ENCODE measurements at places on chromosomes 13 and 19.
A peak's percentile ranks its signal among the peaks of the same experiment; 100 is the strongest.

- no peak for DNase-seq
Observed at GRCh38 chr19:48490981-48491792, 20.4 kb downstream of the LMTK3 start.

DNA sequence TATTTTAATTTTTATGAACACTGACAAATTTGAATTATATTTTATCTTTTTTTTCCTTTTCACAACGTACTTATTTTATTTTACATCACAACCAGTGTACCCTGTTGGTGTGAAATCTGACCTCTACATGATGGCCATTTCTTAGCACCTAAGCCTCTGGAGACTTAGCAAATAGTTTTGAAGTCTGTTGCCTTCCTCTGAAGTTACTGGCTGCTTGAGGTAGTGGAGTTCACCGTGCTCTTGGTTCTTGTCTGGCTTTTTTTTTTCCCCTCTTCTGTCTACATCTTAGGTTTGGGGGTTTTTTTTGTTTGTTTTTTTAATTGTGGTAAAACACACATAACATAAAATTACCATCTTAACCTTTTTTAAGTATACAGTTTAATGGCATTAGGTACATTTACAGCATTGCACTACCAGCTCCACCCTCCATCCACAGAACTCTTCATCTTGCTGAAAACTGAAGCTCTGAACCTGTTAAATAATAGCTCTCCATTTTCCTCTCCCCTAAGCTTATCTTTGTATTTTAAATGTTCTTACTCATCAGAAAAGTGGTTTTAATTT is 94.1 kb upstream of the MLNR start:
- DNase-seq = no peak

DNA sequence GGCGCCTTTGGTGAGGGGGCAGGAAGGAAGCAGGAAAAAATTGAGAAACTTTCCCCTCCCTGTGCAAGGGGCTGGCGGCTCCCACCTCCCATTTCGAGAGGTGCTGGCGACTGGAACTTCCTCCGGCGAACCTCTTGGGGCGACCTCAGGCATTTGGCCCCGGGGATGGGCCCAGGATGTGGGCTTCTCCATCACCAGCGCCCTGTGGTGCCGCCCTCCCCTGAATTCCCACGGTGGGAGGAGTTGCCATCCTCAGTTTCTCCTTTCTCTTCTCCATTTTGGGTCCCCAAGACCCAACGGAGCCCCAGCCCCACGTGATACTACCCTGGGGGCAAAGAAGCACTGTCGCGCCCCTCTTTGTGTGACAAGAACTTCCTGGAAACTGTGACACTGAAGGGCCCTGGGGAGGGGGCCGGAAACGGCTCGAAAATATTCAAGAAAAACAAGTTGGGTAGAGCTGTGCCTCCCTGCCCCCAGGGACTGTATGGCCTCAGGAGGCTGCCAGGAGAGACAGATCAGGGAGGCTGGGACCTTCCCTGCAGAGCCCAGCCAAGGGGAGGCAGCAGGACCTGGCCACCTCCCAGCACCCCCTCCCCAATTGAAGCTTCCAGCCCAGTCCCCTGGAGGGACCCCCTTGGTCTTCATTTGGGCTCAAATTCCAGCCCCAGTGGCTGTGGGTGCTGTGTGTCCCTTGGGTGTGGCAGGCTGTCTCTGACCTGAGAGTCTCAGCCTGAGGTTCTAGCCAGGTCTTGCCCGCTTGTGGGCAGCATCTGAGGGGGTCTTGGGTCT is 16.2 kb upstream of the AP1M2 start:
- DNase-seq = peak; percentile 90

- DNase-seq = no peak
Observed at GRCh38 chr13:100476963-100477362, 111.6 kb downstream of the GGACT start.

DNA sequence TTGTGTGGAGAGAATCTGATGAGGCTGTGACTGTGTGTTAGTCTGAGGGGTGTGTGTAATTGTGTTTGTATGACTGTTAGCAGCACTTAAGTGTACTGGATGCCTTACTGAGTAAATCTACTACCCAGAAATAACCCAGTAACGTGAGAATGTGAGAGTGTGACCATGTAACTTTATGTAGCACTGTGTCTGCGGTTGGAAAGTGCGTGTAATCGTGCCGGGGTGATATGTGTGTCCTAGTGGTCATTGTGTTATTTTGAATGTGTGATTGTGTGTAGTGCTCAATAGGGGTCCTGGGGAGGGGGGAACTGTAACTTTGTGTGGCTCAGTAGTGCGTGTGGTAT is 550 bp downstream of the ZNF383 start:
- no peak for DNase-seq

DNA sequence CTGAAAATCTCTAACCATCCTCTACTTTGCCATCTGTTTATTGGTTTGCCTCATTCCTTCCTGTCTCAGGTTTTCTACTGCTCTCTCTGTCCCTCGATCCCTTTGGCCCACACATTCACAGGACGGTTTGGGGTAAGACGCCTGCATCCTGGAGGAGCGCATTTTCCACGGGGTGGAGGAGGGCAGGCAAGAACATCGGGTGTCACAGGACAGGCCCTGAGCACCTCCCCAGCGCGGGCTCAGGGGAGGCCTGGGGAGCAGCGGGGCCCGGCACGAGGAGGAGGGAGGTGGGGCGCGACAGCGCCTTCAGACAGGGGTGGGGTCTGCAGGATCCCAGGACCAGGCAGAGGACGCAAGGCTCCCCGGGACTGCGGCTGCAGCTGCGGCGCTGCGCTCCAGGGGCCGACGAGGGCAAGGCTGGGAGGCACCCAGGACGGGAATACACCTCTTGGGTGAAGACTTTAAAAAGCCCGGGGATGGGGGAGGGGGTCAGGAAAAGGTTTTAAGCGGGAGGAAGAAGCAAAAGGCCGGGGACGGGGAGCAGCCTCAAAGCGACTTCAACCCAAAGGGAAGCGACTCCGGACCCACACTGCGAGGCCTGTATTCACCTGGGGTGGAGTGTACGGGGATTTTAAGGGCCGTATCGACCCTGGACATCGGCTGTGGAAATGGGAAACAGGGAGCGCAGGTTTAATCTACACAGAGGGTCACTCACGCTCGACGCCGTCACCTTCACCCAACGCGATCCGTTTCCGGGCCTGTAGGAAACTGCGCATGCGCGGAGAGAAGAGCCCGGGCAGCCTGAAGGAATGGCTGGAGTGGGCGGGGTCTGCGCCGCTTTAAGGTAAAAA is at the start of gene ZNF415:
Gene ZNF415 (minus strand): TSS at position 770 of the 851 bp plus-strand sequence. CDS start 10,234 bp downstream, outside the sequence.
- DNase-seq = peak; percentile 51

- DNase-seq = no peak
Observed at GRCh38 chr19:39224910-39225309, 19.9 kb downstream of the IFNL3 start.

- no peak for DNase-seq
Observed at GRCh38 chr19:2255982-2256685, at the start of gene JSRP1. Gene JSRP1 (minus strand): TSS chr19:2256417. CDS start chr19:2255314, 1,103 bp downstream.

DNA sequence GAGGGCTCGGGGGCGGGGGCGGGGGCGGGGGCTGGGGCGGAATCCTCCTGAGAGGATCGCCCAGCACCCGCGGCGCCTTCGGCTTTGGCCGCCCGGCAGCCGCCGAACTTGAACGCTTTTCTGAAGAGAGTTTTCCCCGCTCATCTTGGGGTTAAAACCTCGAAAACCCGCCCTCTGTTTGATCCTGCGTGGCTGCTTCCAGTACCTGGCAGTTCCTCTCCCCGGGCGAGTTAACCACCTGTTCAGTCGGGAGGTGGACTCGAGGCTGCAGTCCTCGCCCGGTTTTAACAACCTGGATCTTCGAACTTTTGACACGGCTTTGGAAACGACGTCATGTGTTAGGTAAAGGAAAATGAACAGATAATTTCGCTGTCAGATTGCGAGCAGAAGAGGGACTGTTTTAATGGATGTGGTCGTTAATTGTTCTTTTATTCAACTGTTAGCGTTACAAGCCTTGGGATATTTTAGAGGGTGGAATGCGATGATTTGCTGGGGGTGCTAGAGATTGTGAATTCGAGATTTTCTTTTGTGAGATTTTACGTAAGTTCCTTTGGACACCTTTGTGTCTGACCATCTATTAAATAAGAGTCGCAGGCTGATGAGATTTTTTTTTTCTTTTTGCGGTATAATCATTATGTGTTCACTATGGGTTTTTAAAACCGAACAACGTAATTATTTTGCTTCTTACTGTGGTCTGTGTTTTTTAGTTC is 1.0 kb downstream of the FNDC3A start:
- DNase-seq = no peak

DNA sequence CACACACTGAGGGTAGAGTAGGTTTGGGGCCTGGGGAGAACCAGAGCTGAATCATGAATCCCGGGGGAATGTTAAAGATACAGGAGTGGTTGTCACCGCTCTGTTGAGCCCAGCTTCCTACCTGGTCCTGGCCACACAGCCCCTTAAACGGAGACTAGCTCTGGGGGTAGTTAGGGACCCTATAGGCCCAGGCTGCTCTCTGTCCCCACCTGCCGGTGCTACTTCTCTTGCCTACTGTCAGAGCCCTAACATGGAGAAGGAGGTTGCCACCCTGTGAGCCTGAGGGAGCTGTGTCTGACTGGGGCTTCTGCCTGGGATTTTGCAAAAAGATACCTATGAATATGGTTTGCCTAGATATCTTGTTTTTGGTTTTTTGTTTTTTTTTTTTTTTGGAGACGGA is 36.6 kb upstream of the ZNF429 start:
- no peak for DNase-seq

DNA sequence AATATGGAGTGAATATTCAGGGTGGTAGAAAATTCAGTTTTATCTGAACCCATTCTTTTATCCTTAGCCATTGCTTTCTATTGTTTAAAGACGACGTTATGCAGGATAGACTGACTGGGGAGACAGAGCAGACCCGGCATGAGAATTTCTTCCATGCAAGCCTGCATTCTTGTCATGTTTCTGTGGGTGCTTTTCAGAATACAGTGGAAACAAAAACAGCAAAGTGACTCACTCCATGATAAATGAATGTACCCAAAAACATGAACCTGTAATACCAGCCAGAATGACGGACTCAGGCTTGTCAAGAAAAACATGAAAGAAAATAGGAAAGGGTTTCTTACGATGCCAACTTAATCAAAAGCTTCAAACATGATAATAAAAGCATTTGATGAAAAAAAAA is 924.0 kb downstream of the EFNB2 start:
- DNase-seq = no peak

DNA sequence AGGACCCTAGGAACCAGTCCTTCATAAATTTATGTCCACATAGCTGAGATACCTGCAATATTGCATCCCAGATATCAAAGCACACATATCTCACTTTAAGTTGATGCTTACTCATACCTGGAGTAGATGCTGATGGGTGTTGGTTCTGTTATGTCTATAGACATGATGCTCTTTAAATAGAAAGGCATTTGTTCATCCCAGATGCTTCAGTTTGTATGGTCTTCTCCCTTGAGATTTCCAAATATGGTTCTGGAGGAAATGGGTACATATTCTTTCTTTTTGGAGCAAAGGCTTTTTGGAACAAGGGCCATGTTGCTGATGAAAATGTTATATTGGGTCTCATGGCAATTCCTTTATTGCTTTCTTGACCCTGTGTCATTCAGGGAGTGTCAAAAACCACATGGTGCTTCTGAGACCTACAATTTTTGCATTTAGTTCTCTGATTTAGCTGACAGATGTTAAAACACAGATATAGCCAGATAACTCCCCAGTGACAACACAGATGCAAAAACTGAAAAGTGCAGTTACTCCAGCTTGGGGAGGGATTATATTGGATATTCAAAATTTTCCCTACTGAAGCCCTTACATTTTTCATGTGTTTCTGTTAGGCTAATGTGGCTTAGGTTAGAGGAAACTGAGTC is 211.4 kb downstream of the KCNRG start:
- DNase-seq = no peak

DNA sequence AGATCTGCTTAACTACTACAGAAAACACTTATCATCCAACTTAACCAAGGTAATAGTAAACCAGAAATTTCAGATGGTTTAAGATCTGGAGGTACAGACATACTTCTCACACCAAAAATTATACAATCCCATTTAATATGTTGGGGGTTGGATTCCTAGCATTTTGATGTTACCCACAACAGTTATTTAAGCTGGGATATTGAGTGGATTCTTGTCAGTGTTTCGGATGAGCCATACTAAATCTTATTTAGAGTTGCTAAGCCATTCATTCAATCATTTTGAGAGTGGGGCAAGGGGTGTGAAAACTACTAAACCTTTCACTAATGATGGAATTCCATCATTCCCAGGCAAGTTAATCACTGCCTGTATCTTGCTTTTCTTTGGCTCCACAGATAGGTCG is 40.6 kb downstream of the KATNAL1 start:
- no peak for DNase-seq

DNA sequence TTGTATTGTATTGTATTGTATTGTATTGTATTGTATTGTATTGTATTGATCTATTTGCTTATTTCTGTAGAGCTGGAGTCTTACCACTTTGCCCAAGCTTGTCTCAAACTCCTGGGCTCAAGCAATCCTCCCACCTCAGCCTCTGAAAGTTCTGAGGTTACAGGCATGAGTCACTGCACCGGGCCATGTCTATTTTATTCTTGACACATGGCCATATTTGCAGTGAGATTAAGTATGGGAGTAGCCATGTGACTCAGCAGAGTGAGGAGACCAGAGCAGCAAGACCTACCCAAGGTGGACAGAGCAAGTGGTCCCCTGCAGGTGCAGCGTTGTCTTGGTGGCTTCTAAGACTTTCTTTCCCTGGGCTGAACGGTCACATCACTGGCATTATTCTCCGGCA is 49.1 kb upstream of the UBAC2 start:
- DNase-seq = no peak

DNA sequence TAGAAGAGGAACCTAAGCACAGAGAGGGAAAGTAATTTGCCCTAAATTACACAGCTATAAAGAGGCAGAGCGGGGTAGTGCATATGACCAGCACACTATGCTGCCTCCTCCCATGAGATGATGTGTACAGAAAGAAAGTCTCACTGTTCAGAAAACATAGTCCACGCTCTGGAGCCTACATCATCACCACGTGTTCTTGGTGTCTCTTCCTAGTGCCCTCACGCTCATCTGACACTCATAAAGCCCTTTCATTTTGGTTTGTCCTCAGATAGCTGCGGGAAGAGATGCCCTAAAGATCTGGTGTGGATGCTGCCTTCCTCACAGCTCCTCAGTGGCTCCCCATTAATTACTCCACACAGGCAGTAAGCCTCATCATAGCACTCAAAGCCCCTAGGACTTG is 27.4 kb upstream of the SIAH3 start:
- no peak for DNase-seq

- DNase-seq = no peak
Observed at GRCh38 chr19:8393871-8394250, 3.7 kb downstream of the RAB11B start.

DNA sequence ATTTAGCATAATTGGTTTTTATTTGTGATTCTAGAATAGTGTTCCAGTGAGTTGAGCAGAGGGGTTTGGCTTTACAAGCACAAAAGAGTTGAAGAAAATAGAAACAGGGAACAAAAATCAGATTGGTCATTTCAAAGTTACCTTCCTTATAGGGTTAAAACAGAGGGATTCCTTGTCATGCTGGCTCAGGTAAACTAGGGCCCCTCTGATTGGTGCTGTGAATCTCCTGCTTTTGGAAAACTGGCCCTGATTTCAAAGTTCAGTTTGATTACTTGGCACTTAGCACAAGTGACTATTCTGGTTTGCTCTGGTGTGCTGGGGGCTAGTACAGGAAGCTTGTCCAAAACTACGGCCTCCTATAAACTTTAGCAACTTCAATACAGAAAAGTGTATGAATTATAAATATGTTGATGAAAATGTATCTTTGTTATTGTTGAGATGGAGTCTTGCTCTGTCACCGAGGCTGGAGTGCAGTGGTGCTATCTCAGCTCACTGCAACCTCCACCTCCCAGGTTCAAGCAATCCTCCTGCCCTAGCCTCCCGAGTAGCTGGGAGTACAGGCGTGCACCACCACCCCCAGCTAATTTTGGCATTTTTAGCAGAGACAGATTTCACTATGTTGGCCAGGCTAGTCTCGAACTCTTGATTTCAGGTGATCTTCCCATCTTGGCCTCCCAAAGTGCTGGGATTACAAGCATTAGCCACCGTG is 1.9 kb upstream of the MRPS31 start:
- no peak for DNase-seq

Measured in lower leg skin (tissue), 4 donors.